CD4-positive, alpha-beta T cell (primary cell): ENCODE measurements at places on chromosomes 12 and 14. TPM values are rescaled to one million over a fixed set of nuclear protein-coding genes. Genes with fewer than 3 reads are reported as not detected.

Gene IFT81
- total RNA-seq = 0.41 TPM

GRCh38 chr12:3204730-3205531, 127.8 kb downstream of the TSPAN9 start:
- peaks cover 24% of the 10 kb centered on the region for H3K27me3 ChIP-seq
- H3K4me1 ChIP-seq = peaks cover 4% of the 10 kb centered on the region
- DNase-seq = no peak
- no peak overlapping the region for H3K4me3 ChIP-seq
- no peaks in the 10 kb centered on the region for H3K36me3 ChIP-seq
- H3K27ac ChIP-seq = no peak overlapping the region

DNA sequence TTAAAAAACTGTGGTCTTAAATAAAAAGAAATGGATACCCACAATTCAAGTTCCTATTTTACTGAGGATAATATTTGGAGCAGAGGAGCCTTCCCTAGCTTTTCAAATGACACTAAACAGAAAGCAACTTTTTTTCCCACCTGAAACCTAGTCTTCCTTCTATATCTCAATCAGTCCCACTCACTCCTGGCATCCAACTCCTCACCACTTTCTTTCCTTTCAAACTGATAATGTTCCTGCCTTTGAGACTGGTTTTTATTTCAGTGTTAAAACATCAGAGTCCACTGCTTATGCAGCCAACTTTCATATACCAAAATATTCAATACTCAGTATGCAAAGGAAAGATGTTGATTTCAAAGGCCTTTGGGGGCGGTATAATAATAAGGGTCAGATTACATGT, 225.6 kb downstream of the GXYLT1 start:
- H3K4me3 ChIP-seq = no peak overlapping the region
- no peaks in the 10 kb centered on the region for H3K27me3 ChIP-seq
- no peak overlapping the region for H3K27ac ChIP-seq
- no peak for DNase-seq

- peaks cover 60% of the 10 kb centered on the region for H3K36me3 ChIP-seq
- H3K27ac ChIP-seq = no peak overlapping the region
- no peaks in the 10 kb centered on the region for H3K27me3 ChIP-seq
- no peak overlapping the region for H3K4me3 ChIP-seq
- H3K4me1 ChIP-seq = peaks cover 15% of the 10 kb centered on the region
These were observed 35.2 kb downstream of the SLC8B1 start for GRCh38 chr12:113299619-113300237.

- no peak overlapping the region for H3K4me3 ChIP-seq
- no peak for DNase-seq
- no peaks in the 10 kb centered on the region for H3K27me3 ChIP-seq
- H3K36me3 ChIP-seq = no peaks in the 10 kb centered on the region
These were observed 25.0 kb downstream of the CFAP54 start for GRCh38 chr12:96514328-96514727.

Gene HSPB8
- total RNA-seq = not detected

Gene PLEKHD1
- total RNA-seq = 0.47 TPM

GRCh38 chr14:52068615-52069306, at the start of gene NID2:
NID2 (minus strand) TSS chr14:52069059; CDS start chr14:52068994, 65 bp downstream.
- no peak within 1 kb of the TSS for H3K27ac ChIP-seq
- peak; percentile 10 for DNase-seq
- peak within 1 kb of the TSS; percentile 56 for H3K4me3 ChIP-seq
- peaks cover 29% of the 10 kb centered on the region for H3K4me1 ChIP-seq
- no peaks in the 10 kb centered on the region for H3K36me3 ChIP-seq

DNA sequence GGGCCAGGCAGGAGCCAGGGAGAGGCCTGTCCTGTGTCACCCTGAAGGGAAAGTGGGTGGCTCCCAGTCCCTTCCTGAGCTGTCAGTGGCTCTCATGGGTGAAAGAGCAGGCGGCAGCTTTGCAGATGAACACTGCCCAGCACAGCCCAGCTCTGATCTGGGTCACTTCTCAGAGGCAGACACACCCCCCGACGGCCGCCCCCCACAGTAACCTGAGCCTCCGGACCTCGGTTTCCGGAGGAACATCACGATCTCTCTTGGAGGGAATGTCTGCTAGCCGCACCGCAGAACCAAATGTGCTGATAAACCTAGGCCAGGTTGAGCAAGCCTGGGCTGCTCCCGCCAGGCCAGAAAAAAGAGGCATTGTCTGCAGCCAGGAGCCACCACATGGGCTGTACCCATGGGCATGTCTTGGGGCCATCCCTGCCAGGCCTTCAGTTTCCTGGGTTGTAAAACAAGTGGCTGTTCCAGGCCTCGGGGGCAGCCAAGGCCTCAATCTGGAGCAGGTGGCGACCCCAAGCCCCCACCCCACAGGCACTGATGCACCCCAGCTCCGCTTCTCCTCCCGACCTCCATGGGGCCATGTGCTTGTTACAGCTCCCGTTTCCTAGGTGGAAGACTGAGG, 57.6 kb downstream of the NCOR2 start:
- H3K36me3 ChIP-seq = peaks cover 4% of the 10 kb centered on the region
- no peak overlapping the region for H3K4me3 ChIP-seq
- no peak overlapping the region for H3K27ac ChIP-seq
- no peak for DNase-seq
- peaks cover 16% of the 10 kb centered on the region for H3K4me1 ChIP-seq

Gene TAS2R14
- total RNA-seq = 1.1 TPM

Gene CABP1
- total RNA-seq = 0.11 TPM

Gene RND1
- 5.7 TPM for total RNA-seq

- peak overlapping the region; percentile 97 for H3K4me3 ChIP-seq
- H3K4me1 ChIP-seq = peaks cover 29% of the 10 kb centered on the region
- no peak for DNase-seq
- no peaks in the 10 kb centered on the region for H3K27me3 ChIP-seq
These were observed 757 bp upstream of the PCK2 start for GRCh38 chr14:24093207-24093900.
